ENCODE measurements at places on chromosomes 11 and 22.
A peak's percentile ranks its signal among the peaks of the same experiment; 100 is the strongest.

DNA sequence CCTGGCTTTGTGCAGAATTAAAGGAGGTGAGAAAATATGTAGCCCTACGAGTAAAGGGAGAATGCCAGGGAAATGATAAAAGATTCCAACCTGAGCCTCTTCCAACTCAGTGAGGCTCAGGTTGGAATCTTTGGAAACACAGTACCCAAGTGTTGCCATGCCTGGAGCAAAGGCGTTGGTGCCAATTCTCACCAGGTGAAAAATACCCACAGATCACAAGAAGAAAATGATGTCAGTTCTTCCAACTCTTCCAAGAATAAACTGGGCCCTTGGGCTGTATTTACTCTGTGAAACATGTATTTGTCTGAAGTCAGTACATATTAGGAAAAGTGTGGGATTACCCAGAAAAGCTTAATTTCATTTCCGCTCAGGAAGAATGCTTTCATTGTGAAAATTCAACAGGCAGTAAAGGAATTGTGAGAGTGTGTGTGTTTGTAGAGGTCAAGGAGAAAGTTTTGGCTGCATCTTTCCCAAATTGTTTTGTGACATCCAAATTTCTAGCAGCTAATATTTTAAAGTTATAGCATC is 235.3 kb upstream of the MPPED2 start:
- no peak for ATAC-seq

- peak; percentile 100 for ATAC-seq
Measured at GRCh38 chr11:87778357-87778756, 396.9 kb downstream of the RAB38 start.

DNA sequence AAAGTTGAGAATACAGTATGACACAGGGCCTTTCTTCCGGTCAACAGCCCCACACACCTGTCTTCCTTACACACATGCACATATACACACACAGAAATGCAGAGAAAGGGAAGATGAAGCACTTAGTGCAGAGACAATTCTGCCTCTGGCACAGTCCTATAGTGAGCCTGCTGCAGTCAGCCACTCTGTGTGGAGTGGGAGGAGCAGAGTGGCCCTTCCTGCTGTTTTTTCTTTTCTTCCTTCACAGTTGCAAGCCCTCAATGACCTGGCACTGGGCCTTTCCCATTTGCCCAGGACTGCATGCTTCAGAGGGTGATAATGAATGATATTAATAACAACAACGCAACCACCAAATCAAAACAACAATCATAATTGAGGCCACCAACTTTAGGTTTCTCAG is 527.0 kb upstream of the B3GAT1 start:
- no peak for ATAC-seq

GRCh38 chr22:40300884-40301672 is 45.2 kb upstream of the ADSL start:
- ATAC-seq: no peak

DNA sequence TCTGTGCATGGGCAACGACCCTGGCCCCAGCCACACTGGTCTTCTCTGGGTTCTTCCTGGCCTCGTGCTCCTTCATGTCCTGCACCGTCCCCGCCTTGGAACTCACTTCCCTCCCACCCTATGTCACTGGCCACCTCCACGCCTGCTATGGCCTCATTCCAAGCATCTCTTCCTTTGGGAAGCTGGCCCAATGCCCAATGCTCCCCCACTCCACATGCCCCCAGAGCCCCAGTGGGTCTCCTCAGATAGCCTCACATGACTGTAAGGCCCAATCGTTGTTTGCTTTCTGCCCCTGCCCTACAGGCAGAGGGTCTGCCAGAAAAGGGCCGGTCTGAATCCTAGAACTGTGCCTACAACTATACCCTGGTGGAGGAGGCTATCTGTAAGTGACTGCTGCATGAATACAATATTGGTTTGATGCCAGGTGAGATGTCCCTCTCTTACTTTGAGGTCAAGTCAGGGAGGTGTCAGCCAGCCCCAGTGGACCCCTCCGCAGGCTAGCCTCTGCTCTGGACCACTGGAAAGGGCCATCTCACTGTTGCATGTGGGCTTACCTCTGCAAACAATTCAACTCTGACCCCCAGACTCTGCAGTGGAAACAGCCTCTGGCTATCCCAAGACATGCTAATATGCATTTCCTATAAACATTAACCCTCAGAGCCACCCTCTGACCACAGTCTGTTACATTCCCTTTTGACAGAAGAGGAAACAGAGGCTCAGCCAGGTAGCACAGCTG is 2.1 kb upstream of the GNAZ start:
- ATAC-seq: no peak

- no peak for ATAC-seq
Measured at GRCh38 chr22:30728826-30729225, 34.2 kb downstream of the OSBP2 start.

- no peak for ATAC-seq
Measured at GRCh38 chr11:2889362-2890273, 4.0 kb upstream of the CDKN1C start.

- ATAC-seq: no peak
Measured at GRCh38 chr11:126352934-126353801, 2.3 kb upstream of the ST3GAL4 start.

- peak; percentile 75 for ATAC-seq
Measured at GRCh38 chr22:46564084-46564714, 26.8 kb upstream of the CELSR1 start.

DNA sequence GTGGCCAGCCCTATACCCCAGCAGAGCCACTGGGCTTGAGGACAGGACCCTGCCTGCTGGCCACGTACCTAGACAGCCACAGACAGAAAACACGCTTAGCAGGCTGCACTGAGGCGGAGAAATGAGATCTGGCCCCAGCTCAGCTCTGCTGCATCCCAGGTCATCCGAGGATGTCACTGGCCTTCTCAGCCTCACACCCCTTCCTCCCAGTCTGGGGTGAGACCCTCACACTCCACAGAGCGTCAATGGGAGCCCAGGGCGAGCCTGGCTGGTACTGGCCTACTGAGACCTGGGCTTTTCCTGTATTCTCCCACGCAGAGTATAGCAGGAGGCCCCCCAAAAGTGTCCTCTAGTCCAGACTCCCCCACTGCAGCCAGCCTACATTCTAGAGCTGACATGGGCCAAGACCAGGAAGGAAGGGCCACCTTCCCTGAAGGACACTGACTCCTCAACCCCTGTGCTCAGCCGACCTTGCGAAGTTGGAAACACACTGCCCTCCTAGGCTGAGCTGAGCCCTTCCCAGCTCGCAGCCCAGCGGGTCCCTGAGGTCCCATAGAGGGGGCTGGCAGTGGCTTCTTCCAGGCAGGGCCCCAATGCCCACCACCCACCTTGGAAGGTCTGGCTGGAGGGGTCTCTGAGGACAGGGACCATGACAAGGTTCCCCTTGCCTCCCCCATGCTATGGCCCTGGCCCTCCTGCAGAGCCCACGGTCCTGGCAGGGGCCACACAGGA is 65.9 kb upstream of the LINC01488 start:
- ATAC-seq: no peak

DNA sequence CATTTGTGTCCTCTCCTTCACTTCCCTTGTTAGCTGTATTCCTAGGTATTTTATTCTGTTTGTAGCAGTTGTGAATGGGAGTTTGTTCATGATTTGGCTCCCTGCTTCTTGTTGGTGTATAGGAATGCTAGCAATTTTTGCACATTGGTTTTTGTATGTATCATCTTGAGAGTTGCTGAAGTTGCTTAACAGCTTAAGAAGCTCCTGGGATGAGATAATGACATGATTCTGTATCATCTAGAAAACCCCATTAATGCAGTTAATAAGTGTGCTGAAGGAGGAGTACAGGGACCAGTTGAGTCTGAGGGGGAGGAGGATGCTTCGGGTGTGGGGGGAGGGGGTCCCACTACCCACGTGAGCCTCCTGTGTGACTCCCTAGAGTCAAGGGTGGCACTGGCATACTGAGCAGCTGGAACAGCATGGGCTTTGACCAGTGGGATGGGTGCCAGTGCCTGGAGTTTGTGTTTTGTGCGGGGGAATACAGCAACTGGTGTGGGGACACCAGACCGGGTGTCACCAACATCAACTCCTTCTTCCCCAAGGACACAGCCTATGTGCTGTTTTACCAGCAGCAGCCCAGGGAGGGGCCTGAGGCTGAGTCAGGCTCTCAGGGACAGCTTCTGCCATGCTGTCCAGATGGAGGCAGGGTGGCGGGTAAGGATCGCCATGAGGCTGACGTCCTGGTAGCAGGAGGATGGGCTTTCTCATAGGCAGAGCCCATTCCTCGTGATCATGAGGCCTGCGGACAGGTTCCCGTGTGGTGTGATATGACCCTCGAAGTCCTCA is 24.1 kb downstream of the USP35 start:
- peak; percentile 62 for ATAC-seq
